ENCODE measurements at places on chromosomes 13 and 19. TPM values are rescaled to one million over a fixed set of nuclear protein-coding genes. Genes with fewer than 3 reads are reported as not detected.

DNA sequence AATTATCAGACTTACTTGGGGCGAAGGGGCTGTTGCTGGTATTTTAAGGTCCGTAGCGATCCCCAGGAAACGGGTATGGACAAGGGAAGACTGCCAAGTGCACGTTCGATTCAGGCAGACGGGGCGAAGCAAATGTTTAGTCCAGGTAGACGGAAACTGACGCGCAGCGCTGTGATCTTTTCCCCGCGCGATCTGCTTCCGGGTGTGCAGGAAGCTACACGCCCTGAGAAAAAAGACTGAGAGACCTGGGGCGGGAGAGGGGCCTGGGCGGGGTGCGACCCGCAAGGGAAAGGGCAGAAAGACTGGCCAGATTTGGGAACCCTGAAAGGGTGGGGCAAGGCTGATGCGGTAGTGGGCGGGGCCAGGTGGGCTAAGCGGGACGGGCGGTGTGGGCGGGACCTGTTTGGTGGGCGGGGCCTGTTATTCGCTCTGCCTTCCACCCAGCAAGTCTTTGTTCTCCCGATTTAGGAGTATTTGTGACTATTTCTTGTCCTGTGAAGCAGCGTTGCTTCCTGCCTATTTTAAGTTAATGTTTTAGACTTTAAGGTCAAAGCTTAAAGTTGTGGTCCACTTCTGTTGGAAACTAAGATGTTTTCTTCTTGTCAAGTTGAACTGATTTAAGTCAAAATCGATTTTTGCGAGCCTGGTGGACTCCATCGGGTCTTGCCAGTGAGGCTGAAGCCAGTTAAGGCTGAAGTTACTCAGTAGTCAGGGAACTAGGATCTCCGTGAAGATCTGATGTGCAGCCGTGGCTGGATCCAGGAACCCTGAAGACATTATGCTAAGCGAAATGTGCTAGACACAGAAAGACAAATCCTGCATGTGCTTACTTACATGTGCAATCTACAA lies at the start of gene ZNF836:
ZNF836 (minus strand) TSS at position 301 of the 849 bp plus-strand sequence. CDS start 3,549 bp downstream, outside the sequence.
- DNase-seq: no peak

Gene WDR88
- not detected for polyA plus RNA-seq

Gene ATP8B3
- polyA plus RNA-seq: 2.8 TPM

- DNase-seq: no peak
These were observed 16.5 kb upstream of the ZNF8 start for GRCh38 chr19:58261968-58262921.

Gene EXOC3L2
- polyA plus RNA-seq: not detected
